ENCODE measurements at places on chromosomes 2 and 18.

DNA sequence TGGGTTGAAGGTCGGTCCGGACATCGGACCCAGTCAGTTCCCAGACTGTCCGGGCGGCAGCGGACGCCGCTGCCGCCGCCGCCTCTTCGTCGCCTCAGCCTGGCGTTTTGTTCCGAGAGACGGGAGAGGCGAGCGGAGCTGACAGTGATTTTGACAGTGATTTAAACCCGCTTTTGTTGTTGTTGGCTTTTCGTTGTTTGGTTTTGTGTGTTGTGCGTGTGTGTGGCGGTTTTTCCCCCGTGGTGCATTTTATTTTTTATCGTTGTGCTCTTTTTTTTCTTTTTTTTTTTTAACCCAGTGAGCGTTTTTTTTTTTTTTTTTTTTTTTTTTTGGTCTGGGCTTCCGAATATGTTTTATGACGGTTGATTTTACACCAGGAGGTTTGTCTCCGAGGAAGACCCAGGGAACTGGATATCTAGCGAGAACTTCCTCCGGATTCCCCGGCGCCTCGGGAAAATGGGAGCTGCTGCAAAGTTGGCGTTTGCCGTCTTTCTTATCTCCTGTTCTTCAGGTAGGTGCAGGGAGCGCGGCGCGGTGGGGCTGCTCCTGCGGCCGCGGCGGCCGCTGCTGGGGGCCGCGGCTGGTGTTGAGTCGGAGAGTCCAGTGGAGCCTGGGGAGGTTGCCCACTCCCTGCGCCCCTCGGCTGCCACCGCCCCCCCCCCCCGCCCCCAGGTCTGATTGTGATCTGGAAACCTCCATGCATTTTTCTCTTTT, at the start of gene ACVR2A:
TSS of gene ACVR2A (plus strand) at position 333 of the 714 bp plus-strand sequence. CDS start at position 457, 124 bp downstream.
- DNase-seq: peak; percentile 43

GRCh38 chr2:97963079-97963406, 32.7 kb downstream of the TMEM131 start:
- no peak for DNase-seq

DNA sequence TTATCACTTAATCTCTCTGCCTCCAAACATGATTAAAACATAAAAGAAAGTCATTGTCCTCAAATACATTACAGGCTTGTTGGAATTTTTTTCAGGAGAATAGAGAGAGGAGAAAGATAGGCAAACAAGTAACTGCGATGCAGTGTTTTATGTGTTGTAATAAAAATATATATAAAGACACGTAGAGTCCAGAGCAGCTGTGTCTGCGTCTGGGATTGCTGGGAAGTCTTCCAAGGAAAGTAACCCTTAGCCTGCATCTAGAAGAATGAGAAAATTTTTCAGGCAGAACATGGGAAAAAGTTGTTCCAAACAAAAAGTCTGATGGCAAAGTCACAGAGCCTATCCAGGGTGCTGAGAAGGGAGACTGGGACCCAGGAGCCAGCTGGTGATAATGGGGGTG, 91.8 kb upstream of the ST6GAL2 start:
- DNase-seq: no peak

DNA sequence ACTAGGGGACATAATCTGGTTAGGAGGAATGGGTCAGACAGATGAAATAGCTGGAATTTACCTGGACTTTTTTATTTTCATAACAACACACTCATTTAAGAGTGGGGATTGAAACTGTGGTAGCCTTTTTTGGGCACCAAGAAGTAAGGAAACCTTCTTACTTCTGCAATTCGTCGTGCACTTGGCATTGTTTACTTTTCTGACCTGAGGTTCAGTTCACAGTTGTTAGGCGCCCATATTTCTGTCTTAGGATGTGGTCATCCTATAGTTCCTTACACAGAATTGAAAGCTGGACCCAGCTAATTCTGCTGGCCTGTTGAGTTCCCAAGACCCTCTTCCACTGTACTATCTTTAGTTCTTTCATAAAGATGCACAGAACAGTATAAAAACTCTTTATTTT, 72.9 kb downstream of the TMX3 start:
- no peak for DNase-seq

DNA sequence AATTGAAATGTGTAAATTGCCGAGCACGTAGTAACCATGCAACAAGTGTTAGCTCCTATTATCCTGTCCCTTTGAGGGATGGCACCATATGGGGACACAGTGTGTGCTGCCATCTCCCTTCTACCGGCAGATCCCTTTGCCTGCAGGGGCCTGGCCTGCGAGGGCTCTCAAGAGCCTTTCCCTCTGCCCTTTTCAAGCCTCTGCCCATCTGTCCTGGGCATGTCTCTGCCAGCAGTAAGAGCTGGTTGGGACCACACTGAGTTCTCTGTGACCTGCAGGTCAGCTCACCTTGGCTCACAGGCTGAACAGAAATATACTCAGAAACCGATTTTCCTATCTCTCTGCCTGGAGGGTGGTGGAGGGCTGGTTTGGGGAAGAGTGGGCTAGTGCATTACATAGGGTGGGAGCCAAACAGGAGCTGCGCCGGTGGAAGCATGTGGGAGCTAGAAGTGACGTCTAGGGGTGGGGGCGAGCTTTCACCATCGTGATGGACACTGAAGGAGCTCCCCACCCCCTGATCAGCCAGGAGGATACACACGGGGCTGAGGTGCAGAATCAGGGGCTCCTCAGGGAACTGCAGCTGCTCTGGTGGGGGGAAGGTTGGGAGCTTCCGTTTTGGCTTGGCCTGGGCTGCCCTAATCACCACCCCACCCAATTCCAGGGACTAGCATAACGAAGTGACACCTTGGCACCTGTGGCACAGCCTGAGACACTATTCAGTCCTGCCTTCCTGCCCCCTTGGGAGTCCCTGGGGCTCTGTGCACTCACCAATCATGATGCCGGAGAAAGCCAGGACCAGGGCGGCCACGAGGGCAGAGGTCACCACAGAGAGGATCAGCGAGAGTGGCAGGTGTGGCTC, 109.7 kb downstream of the CLIP4 start:
- no peak for DNase-seq

DNA sequence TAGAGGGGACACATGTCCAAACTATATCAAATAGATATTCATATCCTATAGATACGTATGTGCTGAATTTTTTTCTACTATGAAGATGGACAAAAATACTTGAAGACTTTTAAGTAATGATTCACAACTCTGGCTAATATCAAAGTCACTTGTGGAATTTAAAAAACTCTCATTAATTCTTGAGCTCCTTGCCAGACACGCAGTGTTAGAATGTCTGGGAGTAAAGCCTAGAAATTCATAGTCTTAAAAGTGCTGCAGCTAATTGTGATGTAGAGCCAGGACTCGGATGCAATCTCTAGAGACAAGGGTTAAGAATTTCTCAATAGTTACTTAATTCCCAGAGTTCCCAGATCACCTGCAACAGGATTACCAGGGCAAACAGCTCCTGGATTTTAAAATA, 107.4 kb downstream of the ARL6IP6 start:
- no peak for DNase-seq

GRCh38 chr2:120825370-120826259, 89.9 kb downstream of the GLI2 start:
- DNase-seq: peak; percentile 87

DNA sequence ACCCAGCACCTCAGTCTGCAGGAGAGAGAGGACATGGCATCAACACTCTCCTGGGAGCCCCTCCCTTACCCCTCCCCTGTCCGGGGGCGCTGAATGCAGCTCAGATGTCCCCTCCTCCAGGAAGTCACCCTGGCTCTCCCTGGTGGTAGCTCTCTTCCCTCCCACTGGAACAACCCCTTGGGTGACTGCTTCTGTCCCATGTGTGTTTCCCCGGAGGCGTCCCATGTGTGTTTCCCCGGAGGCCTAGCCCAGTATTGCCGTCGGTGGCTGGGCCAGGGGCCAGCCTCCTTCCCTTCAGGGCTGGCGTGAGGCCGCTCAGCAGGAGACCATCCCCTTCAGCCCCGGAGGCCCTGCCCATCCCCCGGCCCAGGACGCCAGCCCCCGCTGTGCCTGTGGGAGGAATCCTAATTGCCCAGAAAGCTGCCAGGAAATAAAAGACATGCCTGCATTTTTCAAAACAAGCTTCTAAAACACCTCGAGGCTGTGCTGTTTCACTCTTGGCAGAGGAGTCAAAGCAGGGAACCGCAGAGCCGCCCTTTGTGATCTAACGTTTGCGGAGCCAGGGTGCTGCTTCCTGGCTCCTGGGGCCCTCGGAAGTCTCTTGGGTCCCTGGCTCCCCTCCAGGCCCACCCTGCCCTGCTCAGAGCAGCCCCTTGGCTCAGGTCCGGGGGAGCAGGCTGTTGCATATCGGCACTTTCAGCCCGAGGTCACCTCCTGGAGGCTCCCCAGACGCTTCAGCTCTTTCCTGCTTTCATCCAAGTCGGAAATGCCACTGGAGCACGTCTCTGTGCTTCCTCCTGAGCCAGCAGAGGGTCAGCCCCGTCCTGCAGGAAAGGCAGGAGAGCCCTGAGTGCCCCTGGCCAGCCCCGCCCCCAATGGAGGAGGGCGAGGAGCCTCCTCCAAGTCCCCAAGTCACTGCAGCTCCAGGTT, 11.4 kb downstream of the SNED1 start:
- DNase-seq: no peak

DNA sequence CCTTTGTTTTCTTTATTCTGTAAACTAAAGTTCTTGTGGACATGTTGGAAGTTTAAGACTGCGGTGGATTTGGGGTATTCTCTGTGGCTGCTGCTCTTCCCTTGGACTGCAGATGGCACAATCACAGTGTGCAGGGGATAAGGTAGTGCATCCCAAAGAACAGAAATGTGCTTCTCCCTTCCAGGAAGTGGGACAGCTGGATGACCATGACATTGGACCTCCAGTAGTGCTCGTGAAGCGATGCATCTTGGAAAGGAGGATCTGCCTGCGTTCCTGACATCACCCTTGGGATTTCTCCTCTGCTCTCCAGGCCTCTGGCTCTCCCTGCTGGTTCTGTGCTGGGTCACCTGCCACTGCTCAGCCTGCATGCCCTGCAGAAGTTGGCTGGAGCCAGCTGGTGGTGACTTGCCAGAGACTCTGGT, 109.9 kb downstream of the SLC4A3 start:
- DNase-seq: no peak

DNA sequence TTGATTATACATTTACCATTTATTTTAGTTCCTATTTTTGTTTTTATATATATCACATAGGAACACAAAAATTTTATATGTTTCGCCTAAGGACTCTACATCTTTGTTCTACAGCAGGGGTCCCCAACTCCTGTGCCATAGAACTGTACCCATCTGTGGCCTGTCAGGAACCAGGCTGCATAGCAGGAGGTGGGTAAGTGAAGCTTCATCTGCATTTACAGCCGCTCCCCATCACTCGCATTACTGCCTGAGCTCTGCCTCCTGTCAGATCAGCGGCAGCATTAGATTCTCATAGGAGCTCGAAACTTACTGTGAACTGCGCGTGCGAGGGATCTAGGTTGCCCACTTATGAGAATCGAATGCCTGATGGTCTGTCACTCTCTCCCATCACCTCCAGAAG, 25.3 kb downstream of the TRAK2 start:
- no peak for DNase-seq

DNA sequence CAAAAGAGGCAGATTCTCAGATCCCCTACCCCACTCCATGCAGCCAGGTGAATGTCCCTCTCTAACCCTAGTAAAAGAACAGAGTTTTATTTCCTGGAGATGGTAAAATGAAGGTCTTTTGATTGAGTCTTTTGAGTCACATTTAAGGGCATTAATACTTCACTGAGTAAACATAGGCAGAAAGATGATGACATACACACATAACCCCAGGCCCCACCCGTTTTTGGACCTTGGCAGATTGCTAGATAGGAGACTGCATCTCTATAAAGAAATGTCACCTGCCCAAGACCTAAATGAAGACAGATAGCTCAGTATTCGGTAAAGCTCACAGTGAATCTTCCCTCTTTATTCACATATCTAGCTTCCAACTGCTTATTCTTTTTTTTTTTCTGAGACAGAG, 28.3 kb upstream of the PEX13 start:
- no peak for DNase-seq

GRCh38 chr2:24045511-24046508, 1.4 kb downstream of the WDCP start:
- DNase-seq: no peak

- DNase-seq: no peak
Measured at GRCh38 chr18:69399253-69399652, 1.4 kb upstream of the DOK6 start.

DNA sequence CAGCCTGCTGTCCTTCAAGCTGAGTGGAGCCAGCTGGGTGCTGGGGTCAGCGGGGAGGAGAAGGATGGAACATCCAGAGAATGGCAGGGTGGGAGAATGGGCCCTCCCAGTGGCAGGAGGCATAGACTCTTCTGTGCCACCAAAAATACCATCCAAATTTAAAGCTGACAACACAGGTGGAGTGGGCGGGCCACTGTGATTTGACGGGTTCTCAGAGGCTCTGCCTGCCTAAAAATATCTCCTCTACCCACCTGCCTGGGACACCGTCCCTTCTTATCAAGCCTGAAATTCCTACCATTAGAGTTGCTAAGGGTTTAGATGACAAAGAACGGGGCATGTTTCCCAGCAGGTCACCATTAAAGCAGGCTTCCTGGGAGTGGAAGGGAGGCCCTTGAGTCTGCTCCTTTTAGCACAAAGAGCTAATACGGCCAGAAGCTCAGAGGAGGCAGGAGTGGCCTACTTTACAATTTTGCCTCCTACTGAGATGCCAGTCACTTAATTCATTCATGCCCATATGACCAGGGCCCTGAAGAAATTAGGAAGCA, 19.8 kb upstream of the MARCHF4 start:
- no peak for DNase-seq

GRCh38 chr18:10234912-10235660, 219.3 kb upstream of the APCDD1 start:
- no peak for DNase-seq

DNA sequence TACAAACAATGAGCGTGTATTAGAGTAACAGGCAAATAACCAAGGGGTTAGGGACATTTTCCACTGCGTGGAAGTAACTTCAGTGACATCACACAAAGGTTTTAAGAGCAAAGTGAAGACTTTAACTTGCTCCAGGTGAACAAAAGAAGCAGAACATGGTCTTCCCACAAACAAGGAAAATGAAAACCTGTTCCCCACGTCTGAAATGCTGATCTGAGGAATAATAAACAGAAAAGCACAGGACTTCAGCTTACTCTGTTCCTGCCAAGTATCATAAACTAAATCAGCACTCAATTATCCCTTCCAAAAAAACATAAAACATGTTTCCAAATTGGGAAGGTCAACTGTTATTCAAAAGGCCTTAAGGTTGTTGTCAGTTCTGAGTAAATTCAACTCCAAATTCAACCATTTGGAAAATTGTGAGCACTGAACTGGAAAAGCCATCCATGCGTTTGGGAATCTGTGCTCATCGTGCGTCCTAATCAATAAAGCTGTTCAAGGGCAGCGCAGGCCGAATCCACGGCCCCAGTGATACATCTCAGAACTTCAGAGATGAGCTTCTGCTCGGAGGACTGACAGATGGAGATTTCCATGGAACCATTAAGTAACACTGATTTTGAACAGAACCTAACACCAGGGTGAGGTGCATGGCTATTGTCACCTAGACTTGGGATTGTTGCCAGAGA, 7.7 kb upstream of the SNTG2 start:
- no peak for DNase-seq

GRCh38 chr2:225735844-225736243, 336.3 kb downstream of the NYAP2 start:
- DNase-seq: no peak

DNA sequence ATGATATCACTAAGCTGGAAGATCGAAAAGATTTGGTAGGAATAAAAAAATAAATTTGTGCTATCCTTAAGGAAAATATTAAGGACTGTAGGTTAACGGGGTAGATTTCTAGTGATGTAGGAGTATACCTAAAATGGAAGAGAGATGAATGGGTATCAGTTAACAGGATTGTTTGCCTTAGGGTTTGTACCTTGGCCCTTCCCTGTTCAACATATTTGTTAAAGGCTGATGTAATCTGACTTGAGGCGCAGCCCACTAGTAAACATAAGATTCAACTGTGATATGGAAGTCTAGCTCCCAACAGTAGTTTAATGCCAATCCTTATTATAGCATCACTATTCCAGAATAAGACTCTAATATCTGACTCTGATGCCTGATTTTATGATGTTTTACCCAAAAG, 685.2 kb downstream of the DCC start:
- DNase-seq: no peak

Measured in heart left ventricle (tissue), 16 donors.